ENCODE measurements at places on chromosomes 12 and 14.

DNA sequence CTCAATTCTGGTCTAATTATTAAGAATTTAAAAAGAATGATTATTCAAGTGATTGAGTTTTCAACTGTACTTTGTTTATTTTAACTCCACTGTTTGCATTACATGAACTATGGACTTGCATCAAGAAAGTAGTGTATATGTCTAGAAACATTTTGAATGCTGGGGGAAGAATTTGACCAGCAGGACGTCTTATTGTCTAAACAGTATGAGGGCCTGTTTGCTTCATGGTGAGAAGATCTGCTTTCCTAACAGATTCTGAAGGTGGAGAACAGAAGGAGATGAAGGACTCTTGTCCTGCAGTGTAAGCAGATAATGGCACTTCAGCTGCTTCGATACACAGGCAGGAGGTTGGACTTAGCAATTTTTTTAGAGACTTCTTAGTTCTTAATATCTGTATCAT is 176.0 kb downstream of the DACT1 start:
- no peak for DNase-seq

GRCh38 chr12:120211904-120212283 is 11.0 kb upstream of the RPLP0 start:
- no peak for DNase-seq

- DNase-seq: no peak
These were observed 25.6 kb upstream of the C12orf71 start for GRCh38 chr12:27107986-27108385.

GRCh38 chr14:33647385-33647786 is 303.5 kb downstream of the EGLN3 start:
- no peak for DNase-seq

GRCh38 chr12:10241727-10242126 is 29.1 kb downstream of the GABARAPL1 start:
- DNase-seq: no peak

GRCh38 chr12:72747111-72747849 is 475.1 kb downstream of the TRHDE start:
- no peak for DNase-seq

GRCh38 chr14:56005191-56006053 is 112.8 kb upstream of the PELI2 start:
- DNase-seq: no peak

DNA sequence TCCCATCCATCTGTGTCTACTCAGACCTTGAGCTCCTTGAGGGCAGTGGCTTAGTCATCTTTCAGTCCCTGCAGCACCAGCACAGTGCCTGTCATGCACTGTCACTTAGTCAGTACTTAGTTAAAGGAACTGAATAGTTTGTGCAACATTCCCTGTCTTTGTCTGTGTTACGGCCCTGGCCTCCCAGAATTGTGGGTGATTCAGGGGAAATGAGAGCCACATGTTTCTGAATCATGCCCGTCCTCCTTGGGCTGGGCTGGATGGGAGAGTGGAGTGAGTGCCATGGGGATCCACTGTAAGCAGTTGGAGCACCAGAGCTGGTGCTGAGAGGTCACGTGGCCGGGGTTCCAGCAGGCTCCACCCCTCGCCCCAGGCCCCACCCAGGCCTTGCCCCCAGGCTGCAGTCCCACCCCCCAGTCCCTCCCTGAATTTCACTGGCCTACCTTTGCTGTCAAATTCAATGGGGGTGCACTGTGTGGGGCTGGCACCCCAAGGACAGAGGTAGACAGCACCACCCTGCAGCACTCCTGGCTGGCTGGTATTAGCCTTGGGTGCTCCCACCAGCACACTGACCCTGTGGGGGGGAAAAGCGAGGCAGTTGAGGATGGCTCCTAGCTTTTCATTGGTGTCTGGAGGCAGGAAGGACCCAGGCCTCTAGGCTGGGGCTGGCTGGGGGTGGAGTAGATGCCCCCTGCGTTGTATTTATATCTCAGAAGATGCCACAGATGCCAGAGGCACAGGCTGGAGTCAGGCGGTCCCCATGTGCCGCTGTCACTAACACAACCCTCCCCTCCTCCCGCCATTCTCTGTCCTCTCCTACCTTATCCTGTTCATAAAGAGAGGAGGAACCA is 7.5 kb downstream of the ITGA5 start:
- DNase-seq: peak; percentile 78

DNA sequence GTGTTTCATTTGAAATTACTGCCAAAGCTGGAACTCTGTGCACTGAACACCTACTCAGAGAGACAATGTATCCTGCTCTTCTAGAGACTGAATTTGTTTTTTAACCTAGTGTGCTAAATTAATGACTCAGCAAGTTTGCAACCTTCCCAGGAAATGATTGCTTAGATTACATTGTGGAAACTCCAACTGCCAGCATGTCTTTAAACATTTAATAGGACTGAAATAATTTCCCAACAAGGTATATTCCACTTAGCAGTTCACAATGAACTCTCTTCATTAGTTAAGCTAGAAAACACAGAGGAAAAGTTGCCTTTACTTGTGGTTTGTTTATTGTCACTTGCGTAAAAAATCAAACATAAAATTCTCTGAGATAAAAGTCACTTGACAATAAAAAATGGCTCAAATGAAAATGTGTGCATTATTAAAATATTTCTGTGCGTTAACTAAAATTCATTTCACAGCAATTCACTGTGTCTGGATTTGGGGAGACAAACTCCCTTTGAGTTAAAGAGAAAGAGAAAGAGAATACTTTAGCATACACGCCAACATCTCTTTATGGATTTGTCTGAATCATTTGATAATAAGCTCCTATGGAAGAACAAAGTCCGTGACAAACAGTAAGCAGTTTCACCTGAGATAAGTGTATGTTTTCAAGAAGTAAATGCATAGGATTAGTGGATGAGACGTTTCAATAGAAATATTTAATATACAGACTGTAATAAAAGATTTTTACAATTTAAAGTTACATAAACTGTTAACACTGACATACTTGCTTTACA is 284.0 kb downstream of the PRKD1 start:
- no peak for DNase-seq

GRCh38 chr14:59333668-59334067 is 131.5 kb downstream of the GPR135 start:
- DNase-seq: no peak

DNA sequence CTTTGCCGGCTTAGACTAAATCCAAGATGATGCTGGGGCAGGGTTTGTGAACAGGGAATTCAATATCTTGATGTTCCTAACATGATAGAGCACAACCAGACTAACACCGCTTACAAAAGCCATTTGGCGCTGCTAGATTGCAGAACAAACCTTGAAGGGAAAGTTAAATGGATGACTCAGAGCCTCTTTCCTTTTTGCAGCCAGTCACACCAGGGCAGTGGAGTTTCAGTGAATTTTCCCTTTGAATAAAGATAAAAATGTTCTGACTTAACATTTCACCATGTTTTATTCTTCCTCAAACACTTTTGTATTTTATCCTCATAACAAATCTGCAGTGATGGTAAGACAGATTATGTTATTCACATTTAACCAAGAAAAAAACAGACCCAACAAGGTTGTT is 47.3 kb downstream of the PDE6H start:
- no peak for DNase-seq

DNA sequence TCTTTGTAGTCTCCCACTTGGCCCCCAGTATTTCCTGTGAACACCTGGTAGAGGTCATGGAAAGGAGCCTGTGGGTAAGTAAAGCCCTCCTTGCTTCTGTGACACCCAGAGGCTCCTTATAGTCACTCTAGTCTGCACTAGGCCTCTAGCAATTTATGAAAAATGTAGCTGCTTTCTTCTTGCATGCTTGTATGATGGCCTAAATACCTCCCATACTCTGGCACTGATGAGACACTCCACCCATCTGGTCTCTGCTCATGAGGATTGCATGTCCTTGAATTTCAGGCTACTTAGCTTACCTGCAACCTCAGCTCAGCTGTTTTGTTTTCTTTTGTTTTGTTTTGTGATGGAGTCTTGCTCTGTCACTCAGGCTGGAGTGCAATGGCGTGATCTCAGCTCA is 4.6 kb upstream of the A2ML1 start:
- no peak for DNase-seq

DNA sequence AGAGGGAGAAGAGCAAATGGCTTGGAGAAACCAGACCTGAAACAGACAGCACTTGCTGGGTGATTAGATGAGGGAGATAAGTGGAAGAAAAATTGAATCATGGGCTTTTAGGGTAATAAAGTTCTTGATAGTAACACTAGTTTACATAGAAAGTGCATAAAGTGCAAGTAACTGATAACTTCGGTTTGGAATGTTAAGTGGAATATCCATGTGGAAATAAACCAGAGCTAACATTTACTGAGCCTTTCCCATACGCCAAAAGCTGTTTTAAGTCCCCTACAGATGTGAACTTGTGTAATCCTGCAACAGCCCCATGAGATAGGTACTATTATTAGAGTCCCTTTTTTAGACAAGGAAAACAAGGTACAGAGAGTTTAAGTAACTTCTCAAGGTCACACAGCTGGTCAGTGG is 77.1 kb upstream of the NUDT4 start:
- DNase-seq: no peak

DNA sequence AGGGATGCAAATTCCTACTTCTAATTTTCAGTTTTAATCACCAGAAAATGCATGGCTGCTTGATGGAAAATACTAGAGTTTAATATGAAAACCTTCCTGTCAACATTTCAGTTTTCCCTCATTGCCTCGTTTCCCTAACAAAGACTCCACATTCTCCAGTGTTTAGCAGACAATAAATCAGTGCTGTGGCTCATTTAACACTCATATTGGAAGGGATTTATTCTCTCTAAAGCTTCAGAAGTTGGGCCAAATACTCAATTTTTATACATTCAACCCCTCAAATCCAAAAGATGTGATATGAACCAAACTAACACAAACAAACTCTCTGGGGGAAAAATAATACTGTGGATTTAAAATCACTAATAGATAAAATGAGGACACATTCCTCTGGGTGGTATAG is 482.5 kb downstream of the FLRT2 start:
- DNase-seq: no peak

- no peak for DNase-seq
These were observed 22.8 kb upstream of the ANO2 start for GRCh38 chr12:5967645-5968415.

- DNase-seq: no peak
These were observed 3.3 kb downstream of the KRT18 start for GRCh38 chr12:52952076-52952801.

GRCh38 chr14:105525861-105526775 is at the start of gene TMEM121:
Gene TMEM121, plus strand, starts transcription at chr14:105526583. Its CDS starts 2,252 bp downstream, at chr14:105528835.
- DNase-seq: no peak

DNA sequence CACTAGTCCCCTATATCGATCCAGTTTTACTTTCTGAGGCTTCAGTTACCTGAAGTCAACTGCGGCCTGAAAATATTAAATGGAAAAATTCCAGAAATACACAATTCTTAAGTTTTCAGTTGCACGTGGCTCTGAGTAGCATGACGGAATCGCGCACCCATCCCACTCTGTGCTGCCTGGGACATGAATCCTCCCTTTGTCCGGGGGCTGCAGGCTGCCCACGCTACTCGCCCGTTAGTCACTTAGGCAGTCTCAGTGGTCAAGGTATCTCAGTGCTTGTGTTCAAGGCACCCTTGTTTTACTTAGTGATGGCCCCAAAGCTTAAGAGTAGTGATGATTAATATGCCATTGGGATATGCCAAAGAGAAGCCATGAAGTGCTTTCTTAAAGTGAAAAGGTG is 46.6 kb downstream of the LGMN start:
- no peak for DNase-seq

DNA sequence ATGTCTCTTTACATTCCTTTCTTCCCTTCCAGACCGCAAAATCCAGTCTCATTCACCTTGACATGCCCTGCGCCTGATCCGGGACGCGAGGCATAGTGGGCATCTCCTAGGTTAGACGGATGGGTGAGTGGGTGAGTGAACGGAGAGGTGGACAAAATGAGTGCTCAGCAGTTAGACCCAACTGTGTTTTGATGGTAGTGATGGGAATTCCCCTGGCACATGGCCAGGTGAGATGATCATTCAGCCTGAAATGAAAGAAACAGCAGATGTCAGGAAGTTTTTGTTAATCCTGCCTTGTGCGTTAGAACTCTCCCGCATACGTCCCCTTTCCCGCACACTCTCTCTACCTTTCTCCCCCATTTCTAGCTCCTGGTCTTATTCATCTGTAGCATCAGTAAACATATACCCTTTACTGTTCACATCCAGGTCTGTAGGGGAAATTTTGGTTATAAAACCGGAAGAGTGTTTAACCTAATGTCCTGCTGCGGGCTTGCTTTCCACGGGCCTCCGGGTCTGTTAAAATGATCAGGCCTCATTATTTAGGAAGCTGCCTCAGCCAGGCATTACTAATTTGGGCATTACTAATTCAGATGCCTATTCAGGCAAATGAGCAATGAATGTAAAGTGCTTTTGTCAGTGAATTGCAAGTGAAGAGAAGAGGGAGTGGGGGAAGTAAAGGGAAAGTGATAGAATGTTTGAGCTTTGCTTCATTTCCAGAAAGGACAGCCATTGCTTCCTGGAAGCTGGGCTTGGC is 172.8 kb downstream of the ETV6 start:
- DNase-seq: peak; percentile 16

GRCh38 chr14:96166461-96167223 is 38.0 kb upstream of the BDKRB2 start:
- no peak for DNase-seq

- no peak for DNase-seq
These were observed 24.1 kb downstream of the CEP83 start for GRCh38 chr12:94435511-94435927.

DNA sequence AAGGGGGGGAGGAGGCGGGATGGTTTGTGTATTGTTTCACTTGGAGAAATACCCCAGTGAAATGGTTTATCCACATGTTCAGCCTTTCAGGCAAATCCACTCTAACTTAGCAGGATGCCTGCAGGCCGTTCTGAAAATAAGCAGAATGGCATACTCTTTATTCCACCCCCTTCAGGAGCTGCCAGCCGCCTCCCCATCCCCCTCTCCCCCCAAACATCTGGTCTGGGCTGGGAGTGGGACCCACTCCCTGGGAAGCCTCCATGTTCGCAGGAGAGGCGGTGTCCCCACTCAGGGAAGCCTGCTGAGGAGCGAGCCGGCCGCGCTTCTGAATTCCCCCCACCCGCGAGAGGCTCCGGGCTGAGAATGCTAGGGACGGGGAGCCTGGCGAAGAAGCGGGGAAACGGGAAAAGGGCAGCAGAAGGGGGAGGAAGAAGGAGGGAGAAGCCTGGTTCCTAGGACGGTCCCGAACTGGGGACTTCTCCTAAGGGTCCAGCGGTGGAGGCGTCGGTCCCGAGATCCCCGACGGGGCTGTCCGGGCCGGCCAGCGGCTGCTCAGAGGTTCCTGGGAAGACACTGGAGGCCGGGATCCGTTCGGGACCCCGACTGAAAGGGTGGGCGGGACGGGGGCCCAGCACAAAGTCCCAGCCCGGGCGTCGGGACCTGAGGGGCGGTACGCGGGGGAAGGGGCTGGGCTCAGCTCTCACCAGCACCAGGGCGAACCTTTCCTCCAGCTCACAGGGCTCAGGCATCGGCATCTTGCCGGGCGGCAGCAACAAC is 666 bp downstream of the FMNL3 start:
- peak; percentile 2 for DNase-seq

DNA sequence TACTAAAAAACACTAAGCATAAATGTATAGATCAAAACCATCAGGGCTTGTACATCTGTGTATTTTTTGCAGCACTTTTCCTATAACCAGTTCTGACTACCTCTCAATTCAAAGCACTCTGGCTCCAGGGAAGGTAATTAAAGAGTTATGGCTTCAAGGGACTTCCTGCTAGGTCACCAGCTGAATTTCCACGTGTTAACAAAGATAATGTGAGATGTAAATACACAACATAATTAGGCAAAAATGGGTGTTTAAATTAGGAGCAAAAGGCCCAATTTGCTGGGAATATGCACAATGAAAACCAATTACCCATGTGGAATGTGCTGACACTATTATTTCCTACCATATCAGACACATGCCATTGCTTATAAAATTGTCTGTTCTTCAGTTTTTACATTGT is 513.4 kb upstream of the FLRT2 start:
- no peak for DNase-seq

All from CD4-positive, CD25-positive, alpha-beta regulatory T cell (primary cell).